ENCODE measurements at places on chromosomes 3 and 15. TPM values are rescaled to one million over a fixed set of nuclear protein-coding genes. Genes with fewer than 3 reads are reported as not detected.

Gene SLC22A14
- not detected for total RNA-seq

DNA sequence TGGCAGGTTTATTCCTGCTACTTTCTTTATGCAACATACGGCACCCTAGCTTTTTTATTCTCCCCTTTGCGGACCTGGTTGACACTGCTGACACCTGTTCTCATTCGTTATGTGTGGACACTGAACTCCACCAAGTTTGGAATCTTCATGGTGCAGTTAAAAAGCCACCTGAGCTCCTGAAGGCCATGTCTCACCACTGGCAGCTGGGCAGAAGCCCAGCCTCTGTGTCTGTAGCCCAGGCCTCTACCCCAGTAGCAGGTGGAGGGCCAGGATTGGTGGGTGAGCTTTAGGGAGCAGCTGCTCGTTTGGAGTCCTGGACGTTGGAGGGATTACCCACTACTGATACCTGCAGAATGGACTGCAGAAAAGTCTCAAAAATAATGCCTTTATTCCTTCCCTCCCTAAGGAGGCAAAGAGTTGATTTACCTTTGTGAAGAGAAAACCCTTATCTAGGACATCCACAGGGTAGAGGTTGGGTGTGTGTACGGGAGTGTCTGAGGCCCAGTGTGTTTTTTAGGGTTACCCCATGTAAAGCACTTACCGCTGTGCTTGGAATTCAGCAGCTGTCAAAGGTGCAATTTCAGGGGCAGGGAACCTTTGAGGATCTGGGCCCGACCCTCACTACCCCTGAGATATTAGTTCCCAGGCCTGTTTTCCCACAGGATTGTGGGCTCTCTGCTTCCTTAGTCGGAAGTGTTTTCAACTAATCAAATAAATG, 637 bp upstream of the CCNDBP1 start:
- DNase-seq: no peak

GRCh38 chr15:91890614-91891013, 37.1 kb downstream of the SLCO3A1 start:
- no peak for DNase-seq

- no peak for DNase-seq
These were observed 640.7 kb downstream of the FHIT start for GRCh38 chr3:60610441-60611112.

DNA sequence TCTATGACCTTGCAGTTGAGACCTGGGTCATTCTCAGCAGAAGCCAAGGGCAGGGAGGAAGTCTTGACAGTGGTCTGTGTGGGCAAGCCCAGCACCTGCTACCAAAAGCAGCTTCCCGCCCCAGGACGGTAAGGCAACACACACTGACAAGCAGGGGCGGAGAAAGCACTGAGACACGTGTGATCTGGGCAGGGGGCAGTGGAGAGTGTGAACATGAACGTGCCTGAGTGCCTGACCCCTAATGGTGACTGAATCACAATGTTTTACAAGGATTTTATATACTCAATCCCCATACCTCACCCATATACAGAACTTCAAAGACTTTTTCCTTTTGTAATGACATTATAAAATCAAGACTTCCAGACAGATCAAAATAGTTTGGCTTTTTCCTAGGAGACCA, 35.2 kb downstream of the ANP32A start:
- no peak for DNase-seq

GRCh38 chr3:146464783-146465182, 4.6 kb downstream of the PLSCR2 start:
- no peak for DNase-seq

- DNase-seq: no peak
These were observed 45.1 kb downstream of the NR1I2 start for GRCh38 chr3:119826711-119827608.

DNA sequence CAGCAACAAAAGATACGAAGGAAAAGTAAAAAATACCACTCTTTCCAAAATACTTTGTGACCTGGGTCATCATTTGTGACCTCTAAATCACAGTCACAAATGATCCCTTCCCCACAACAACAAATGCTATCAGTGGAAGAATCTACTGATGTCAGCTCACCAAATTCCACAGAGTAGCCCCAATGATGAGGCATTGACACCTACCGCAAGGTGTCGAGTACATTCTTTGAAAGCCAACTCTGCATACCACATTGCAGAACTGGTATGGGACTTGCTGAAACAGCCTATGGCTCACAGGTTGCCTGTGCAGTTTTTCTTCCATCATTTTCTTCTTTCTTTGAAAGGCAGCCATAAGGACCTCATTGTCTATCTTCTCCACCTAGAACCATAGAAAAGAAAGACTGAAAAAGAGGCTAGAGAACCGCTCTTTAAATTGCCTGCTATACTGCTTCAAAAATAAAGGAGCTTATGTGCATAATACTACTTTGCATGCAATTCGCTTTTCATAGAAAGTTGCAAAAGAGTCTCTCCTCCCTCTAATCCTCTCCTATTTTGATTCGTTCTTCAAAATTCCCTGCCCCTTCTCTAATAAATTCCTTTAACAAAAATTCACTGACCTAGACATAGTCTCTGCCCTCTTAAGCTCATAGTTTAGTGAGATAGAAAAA, 21.4 kb upstream of the KPNA1 start:
- no peak for DNase-seq

Gene RAD18
- 25.5 TPM for total RNA-seq

DNA sequence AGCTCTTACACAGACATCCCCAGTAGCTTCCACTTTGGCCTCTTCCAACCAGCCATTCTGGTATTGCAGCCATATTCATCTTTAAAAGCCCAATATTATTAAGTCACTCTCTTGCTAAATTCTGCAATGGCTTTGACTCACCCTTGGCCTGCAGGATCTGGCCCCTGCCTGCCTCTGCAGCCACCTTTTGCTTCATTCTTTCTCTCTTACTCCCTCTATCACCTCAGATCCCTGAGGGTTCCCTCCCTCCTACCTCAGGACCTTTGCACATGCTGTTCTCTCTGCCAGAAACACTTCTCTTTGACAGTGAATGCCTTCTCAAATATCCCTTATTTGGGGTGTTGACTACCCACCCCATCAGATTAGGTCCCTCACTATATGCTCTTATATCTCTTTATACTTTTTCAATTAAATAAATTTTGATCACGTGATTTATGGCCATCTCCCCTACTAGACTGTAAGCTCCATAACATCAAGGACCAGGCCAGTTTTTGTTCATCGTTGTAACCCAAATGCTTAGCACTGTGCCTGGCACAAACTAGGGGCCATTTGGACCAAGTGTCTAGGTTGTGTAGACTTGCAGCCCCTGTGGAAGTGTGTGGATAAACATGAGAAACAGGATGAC, 32.3 kb upstream of the UBE2Q2 start:
- DNase-seq: no peak

DNA sequence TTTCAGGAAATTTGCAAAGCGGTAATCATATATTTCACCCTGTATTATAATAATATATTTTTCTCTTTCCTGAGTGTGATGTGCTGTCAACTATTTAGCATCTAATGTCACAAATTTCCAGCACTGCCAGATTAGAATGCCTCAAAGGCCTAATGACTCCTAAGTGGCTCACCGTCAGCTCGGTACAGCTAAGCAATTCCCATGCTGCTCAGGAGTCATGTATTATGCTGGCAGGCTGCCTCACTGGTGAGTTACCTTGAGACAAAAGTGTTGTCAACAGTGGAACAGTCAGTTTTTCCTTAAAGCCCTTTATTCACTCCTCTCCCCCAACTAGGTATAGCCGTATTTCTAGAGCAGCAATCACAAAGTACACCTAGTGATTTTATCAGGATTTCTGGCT, 83.6 kb downstream of the NSUN3 start:
- no peak for DNase-seq

Gene SELENOK
- total RNA-seq: 36.9 TPM

Gene GOLGA6L4
- 1.3 TPM for total RNA-seq

Gene UTS2B
- 0.29 TPM for total RNA-seq

GRCh38 chr15:91795235-91795634, 58.3 kb upstream of the SLCO3A1 start:
- no peak for DNase-seq

Gene SLC49A4
- total RNA-seq: 1.3 TPM

Gene HHLA2
- 0.18 TPM for total RNA-seq
